ENCODE measurements at places on chromosomes 1 and 21. TPM values are rescaled to one million over a fixed set of nuclear protein-coding genes. Genes with fewer than 3 reads are reported as not detected.

U2AF1 gene
- 58.6 TPM for polyA plus RNA-seq

DNA sequence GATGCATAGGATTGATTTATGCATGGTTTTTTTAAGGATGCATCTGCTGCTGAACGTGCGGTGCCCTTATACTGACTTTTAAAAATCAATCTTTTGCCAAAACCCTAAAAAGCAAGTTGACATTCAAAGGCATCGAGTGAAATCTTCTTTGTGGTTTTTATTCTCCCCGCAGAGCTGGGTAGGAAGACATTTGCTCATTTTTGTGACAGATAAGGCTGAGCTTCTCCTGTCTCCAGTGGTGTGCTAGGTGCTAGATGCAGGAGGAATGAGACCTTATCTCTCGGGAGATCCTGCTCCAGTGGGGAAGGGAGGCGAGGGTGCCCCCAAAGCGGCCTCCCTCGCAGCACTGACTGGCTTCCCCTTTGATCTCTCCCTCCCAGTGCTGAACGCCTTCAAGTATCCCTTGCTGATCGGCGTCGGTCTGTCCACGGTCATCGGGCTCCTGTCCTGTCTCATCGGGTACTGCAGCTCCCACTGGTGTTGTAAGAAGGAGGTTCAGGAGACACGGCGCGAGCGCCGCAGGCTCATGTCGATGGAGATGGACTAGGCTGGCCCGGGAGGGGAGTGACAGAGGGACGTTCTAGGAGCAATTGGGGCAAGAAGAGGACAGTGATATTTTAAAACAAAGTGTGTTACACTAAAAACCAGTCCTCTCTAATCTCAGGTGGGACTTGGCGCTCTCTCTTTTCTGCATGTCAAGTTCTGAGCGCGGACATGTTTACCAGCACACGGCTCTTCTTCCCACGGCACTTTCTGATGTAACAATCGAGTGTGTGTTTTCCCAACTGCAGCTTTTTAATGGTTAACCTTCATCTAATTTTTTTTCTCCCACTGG, 14.9 kb upstream of the CD101 start:
- no peak for DNase-seq

DNA sequence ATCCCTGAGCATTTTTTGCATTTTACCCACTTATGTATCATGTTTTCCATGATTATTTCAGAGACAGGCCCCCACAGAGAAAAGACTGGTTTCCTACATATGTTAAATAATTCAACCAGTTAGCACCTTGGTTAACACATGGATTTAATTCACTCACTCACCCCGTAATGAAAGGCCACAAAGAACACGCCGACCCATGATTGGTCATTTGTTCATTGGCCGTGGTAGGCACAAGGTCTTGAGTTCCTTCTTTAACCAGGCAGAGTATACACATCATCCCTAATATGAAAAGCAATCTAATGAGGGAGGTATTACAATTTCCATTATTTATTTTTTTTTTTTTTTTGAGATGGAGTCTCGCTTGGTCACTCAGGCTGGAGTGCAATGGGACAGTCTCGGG, 50.6 kb downstream of the RPS6KA1 start:
- no peak for DNase-seq

GRCh38 chr1:35708441-35708921, 10.2 kb downstream of the C1orf216 start:
- DNase-seq: peak; percentile 27

LCE2A gene
- not detected for polyA plus RNA-seq

LRRC3 gene
- polyA plus RNA-seq: 1.4 TPM

FAM43B gene
- 0.21 TPM for polyA plus RNA-seq

SYT6 gene
- polyA plus RNA-seq: 0.01 TPM

SMIM1 gene
- polyA plus RNA-seq: 15.9 TPM

PDE9A gene
- 6.6 TPM for polyA plus RNA-seq

DNA sequence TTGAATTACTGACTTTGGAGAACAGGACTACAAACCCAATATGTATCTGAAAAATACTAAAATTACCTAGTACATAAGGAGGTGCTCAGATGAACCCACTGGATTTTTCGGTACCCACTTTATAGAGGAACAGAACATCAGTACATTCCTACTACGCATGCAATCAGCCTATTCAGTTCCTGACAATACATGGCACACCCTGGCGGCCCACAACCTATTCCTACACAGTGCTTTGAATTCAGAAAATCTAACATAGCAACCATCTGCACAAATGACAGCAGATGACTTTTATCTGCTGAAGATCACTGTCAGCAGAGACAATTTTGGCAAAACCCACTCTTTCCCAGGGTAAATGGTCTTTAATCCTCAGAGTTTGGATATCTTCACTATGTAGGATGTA, 257.1 kb upstream of the GREM2 start:
- no peak for DNase-seq

DNA sequence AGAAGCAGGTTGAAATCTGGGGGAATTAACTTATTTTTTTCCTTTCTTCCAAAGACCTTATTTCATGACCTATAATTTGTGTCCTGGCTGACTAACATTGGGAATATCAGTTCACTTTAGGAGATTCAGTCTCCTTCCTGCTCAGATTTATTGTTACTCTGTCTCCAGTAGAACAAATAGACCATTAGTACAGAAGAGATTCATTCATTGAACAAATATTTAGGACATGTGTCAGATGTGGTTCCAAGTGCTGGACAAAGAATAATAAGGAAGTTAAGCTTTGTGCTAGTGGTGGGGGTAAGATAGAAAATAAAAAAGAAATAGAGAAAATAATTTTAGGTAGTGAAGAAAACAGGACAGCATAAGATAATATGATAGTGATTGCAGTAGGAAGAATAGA, 20.3 kb downstream of the ZMYM4 start:
- DNase-seq: no peak

AKR7A3 gene
- polyA plus RNA-seq: 0.23 TPM

GRCh38 chr1:224380003-224380402, 23.3 kb downstream of the CNIH4 start:
- no peak for DNase-seq

BATF3 gene
- 8.3 TPM for polyA plus RNA-seq

DNA sequence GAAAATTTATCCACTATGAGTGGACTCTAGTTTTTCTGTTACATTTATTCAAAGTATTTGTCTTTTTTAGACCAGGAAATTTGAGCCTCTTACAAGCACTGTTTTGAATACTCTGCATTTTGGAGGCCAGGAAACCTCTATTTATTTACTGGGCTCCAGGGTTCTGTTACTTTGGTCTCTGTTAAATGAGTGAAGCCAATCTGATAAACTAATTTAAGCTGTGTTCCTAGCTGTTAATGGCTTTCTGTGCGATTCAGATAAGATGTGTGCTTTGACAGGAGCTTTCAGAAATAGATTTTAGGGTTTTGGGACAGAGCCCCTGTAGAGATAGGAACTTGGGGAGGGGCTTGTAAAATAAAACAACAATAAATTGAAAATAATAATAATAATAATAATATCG, 23.9 kb downstream of the ACKR1 start:
- no peak for DNase-seq

DNA sequence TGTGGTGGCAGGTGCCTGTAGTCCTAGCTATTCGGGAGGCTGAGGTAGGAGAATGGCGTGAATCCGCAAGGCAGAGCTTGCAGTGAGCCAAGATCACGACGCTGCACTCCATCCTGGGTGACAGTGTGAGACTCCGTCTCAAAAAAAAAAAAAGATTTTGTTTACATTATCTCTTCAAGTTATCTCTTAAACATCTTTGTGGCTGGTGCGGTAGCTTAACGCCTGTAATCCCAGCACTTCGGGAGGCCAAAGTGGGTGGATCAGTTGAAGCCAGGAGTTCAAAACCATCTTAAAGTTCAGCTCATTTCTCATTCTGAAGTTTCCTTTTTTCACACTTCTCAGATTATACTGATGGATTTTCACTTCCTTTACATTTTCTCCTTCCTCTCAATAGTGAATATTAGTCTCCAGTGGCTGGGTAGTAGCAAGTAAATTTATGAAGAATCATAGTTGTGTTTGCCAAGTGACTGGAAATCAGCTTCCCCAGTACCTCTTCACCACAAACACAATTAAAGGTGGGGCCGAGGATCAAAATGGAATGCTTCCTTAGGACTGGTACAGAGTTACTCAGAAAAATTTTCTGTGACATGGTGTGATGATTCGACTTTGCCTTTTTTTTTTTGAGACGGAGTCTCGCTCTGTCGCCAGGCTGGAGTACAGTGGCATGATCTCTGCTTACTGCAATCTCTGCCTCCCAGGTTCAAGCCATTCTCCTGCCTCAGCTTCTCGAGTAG, 13.8 kb downstream of the PIP5K1A start:
- no peak for DNase-seq

ATAD3C gene
- 18.0 TPM for polyA plus RNA-seq

- DNase-seq: no peak
Observed at GRCh38 chr1:165317612-165318011, 38.9 kb downstream of the LMX1A start.

- no peak for DNase-seq
Observed at GRCh38 chr1:1281533-1282321, 1.5 kb downstream of the SCNN1D start.

ACTN2 gene
- polyA plus RNA-seq: 0.81 TPM

- no peak for DNase-seq
Observed at GRCh38 chr1:177932123-177932522, 37.7 kb downstream of the SEC16B start.

GNG5 gene
- polyA plus RNA-seq: 207 TPM

FAM72B gene
- 0.39 TPM for polyA plus RNA-seq

DNA sequence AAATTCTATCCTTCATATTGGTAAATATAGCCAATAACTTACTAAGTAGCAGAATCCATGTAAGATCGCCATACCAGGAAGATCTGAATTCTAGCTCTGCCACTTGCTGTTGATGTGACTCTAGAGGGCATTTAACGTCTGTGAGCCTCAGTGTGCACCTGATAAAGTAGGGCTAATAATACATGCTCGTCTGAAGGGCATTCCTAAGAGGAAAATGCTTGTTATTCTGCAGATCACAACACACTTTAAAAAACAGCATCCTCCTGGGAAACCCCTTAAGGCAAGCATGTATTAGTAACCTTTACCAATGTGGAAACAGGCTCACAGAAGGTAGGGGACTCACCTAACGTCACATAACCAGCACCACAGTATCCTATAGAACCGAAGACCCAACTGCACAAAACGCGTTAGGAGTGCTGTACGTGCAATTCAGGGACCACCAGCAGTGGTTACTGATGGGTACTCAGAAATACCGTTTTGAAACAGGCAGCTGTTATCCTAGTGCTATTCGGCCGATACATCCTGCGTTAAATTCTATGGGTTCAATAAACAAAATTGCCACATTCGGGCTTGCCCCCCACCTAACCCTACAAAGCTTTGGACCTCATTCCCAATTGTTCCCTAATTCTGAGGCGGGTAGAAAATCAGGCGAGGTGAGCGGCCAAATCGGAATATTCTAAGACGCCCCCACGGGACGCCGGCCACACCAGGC, 758 bp downstream of the DEPDC1 start:
- DNase-seq: no peak

DNA sequence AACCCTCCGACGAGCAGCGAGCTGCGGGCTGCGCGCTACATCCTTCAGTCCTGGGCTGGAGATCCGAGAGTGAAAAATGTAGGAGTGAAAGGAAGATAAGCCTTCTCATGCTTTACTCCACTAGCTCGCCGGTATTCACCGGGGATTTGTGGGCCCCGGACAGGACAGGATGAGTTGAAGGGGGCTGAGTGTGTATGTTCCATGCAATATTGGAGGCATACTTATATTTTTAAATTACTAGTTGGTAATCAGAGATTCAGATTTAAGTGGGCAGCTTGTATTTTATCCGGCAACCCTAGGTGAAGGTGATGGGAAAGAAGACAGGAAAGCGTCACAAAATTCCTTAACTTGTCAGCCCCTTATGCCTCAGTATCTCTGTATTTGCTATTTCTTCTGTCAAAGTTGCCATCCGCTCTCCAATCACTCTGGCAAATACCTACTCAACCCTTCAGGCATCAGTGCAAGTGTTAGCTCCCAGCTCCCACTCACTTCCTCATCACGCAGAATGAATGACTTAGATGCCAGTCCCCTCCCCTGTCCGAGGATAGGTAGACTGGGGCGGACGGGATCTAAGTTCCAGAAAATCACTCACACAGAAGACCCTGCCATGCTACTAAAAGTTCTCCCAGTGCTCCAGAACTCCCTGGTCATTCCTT, 503 bp upstream of the PIGM start:
- no peak for DNase-seq

CYP4X1 gene
- polyA plus RNA-seq: 7.2 TPM

- DNase-seq: no peak
Observed at GRCh38 chr1:48536477-48536876, 64.5 kb upstream of the SPATA6 start.

OR2T2 gene
- not detected for polyA plus RNA-seq

DNA sequence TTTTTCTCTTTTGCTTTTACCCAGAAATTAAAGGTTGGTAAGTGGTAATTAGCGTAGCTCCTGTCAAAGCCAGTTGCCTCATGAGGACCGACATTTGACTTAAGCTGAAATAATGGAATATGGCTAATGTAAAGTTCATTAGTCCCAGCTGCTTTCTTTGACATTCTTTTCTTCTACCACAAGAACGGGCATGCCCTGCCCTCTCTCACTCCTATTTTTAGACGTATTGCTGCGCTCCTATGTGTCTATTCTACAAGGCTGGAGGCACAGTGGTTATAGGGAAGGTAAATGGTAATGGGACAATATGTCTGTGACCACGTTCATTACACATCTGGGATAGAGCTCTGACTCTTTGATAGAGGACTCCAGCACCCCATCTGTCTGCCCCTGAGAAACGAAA, 6.8 kb downstream of the CORT start:
- DNase-seq: no peak

DNA sequence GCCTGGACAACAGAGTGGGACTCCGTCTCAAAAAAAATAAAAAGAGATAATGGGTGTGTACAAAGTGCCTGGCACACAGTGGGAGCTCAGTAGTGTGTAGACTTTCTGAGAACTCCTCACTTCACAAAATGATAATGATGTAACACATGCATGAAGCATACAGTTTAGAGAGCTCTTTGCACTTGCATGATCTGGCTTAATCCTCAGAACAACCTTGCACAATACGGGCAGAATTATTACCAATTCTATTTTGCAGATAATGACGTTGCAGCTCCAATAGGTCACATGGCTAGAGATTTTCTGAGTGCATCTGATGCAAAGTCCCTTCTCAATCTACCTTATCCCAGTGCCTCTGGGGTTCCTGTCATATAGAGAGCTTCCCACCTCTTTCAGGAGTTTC, 71.4 kb downstream of the CD247 start:
- DNase-seq: no peak

GRCh38 chr1:89276690-89277089, 4.0 kb upstream of the GBP5 start:
- DNase-seq: no peak

OR4F16 gene
- not detected for polyA plus RNA-seq

- peak; percentile 93 for DNase-seq
Observed at GRCh38 chr1:10663678-10664035, 132.8 kb downstream of the CASZ1 start.

DNA sequence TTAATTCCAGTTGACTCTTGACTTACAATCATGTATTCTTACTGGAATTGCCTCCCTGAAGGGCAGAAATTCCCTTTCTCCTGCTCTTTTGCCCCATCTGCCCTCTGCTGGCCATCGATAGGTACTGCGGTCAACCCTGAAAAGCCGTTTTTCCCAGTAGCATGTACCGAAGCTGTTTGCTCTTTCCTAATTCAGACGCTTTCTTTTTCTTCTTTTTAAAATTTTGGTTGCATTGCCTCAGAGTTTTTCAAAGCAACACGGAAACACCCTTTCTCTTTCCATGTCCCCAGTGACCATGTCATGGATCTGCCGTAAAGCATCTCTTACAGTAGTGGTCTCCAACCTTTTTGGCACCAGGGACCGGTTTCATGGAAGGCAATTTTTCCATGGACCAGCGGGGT, 164.2 kb upstream of the C1orf21 start:
- DNase-seq: no peak

GRCh38 chr1:178055779-178056471, 38.0 kb upstream of the RASAL2 start:
- DNase-seq: peak; percentile 23

- DNase-seq: no peak
Observed at GRCh38 chr1:34918977-34919561, 10.4 kb downstream of the DLGAP3 start.

TNFAIP8L2 gene
- polyA plus RNA-seq: 31.8 TPM
